ENCODE measurements at places on chromosomes 3 and 15. TPM values are rescaled to one million over a fixed set of nuclear protein-coding genes. Genes with fewer than 3 reads are reported as not detected.

- H3K4me3 ChIP-seq: no peak overlapping the region
- DNase-seq: no peak
- H3K4me1 ChIP-seq: peaks cover 25% of the 10 kb centered on the region
Observed at GRCh38 chr3:105827959-105828358, 40.9 kb downstream of the CBLB start.

The C2CD4A gene
- total RNA-seq: not detected

The GOLGA8A gene
- total RNA-seq: 247 TPM

DNA sequence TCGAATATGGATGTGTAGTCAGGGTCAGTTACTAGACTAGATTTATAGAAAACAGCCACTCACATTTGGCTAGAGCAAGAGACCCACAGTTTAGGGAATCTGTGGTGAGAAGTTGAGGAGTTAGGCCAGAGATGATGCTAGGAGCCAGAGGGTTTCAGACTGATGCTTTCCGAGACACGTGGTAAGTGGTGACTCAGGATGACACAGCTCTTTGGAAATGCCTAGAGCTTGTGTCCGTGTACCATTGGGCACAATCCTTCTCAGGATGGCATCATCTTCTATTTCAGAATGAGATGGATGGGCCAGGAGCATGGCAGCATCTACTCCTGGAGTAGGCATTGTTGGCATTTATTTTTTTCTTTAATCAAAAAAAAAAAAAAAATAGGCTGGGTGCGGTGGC lies 28.5 kb downstream of the PTPRG start:
- no peaks in the 10 kb centered on the region for H3K4me1 ChIP-seq
- H3K27me3 ChIP-seq: no peaks in the 10 kb centered on the region
- no peak for DNase-seq
- no peaks in the 10 kb centered on the region for H3K36me3 ChIP-seq

DNA sequence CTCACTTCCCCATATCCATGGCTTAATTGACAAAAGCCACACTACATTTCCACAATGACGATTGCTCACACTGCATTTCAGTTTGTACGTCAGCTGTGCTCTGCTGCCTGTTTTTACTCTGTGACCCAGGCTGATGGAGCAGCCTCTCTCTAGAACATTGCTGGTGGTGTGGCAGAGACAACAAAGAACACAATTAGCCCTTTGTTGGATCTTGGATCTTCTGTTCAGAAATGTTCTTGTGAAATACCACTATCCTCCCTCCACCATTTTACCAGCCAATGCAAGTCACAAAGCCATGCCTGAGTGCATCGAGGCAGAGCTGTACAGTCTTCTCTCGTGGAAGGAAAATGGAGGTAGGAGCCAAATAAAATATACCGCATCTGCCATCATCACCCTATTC lies 56.9 kb upstream of the TBC1D5 start:
- no peaks in the 10 kb centered on the region for H3K36me3 ChIP-seq
- no peak overlapping the region for H3K27ac ChIP-seq
- H3K4me1 ChIP-seq: no peaks in the 10 kb centered on the region

DNA sequence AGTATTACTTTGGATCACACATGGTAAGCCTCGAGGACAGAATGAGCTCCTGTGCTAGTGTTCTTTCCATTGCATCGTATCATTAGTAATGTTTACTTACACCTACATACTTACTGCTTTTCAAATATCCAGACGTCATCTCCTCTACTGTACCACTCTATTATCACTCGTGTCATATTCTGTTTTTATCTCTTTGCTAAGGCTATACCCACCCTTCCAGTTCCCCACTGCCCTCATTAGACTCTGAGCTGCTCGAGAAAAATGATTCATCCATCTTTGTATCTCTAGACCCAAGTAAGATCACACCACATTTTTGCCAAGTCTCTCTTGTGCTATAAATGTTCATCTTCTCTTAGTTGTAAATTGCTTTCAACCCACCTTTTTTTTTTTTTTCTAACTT lies 245.7 kb downstream of the TIGIT start:
- no peak overlapping the region for H3K4me3 ChIP-seq
- no peak for DNase-seq
- no peaks in the 10 kb centered on the region for H3K4me1 ChIP-seq
- no peaks in the 10 kb centered on the region for H3K27me3 ChIP-seq

Data from T-cell (primary cell).